ENCODE measurements at places on chromosomes 3 and 15.

GRCh38 chr3:46504789-46505188 is 7.0 kb downstream of the RTP3 start:
- no peak for DNase-seq
- no peaks in the 10 kb centered on the region for H3K36me3 ChIP-seq
- no peaks in the 10 kb centered on the region for H3K27me3 ChIP-seq
- no peak overlapping the region for H3K27ac ChIP-seq
- no peak overlapping the region for H3K4me3 ChIP-seq
- H3K4me1 ChIP-seq: no peaks in the 10 kb centered on the region

DNA sequence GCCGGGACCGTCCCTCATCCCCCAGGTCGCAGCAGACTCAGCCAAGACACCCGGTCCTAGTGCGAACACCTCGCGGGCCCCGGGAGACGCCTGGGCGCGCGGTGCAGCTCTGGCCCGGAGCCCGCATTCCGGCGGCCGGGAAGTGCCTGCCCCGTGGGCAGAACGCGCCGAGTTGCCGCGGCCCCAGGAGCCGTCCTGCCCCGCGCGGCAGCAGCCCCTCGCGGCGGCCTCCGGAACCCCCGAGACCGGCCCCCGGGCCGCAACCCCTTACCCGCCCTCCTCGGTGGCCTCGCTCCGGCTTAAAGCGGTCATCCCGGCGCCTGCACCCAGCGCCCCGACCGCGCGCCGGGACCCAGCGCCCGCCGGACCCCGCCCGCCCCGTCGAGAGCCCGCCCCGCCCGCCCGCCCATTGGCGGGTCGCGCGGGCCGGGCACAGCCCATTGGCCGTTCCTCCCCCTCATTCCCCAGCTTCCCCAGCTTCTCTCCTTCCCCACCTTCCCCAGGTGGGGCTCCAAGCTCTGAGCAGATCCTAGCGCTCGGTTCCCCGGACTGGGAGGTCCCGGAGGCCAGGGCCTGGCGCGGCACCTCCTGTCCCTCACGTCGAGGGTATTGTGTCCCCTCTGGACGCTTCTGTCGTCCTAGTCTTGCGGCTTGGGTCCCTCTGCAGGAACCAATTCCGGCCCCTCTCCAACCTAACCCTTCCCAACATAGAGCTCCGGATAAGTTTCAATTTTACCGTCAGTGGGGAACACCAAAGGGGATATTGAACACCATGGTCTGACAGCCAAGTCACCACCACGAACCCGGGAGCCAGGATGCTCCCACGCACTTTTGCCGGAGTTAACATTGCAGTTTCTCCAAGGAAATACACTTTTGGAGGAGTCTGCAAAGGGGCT is at the start of gene GRAMD2A:
GRAMD2A (minus strand) TSS at position 328 of the 896 bp plus-strand sequence.
- H3K4me1 ChIP-seq: no peaks in the 10 kb centered on the region
- H3K36me3 ChIP-seq: peaks cover 34% of the 10 kb centered on the region
- H3K27ac ChIP-seq: no peak within 1 kb of the TSS
- H3K27me3 ChIP-seq: no peaks in the 10 kb centered on the region

DNA sequence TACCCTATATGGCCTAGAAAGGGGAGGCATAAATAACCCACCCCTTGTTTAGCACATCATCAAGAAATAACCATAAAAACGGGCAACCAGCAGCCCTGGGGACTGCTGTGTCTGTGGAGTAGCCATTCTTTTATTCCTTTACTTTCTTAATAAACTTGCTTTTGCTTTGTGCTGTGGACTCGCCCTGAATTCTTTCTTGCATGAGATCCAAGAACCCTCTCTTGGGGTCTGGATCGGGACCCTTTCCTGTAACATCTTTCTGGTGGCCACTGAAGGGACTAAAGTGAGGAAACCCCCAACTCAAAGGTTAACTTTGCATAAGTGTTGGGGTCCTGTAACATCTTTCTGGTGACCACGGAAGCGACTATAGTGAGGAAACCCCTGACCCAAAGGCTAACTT is 15.7 kb upstream of the HHATL start:
- H3K27me3 ChIP-seq: no peaks in the 10 kb centered on the region
- H3K4me1 ChIP-seq: no peaks in the 10 kb centered on the region
- no peak overlapping the region for H3K4me3 ChIP-seq

DNA sequence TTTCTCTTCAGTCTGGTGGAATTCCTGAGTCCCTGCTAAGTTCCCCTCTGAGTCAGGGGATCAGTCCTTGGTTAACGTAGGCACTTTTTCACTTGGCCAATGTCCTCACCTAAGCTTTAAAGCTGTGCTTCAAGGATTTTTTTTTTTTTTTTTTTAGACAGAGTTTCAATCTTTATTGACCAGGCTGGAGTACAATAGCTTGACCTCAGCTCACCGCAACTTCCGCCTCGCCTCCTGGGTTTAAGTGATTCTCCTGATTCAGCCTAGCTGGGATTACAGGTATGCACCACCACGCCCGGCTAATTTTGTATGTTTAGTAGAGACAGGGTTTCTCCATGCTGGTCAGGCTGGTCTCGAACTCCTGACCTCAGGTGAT is 220.3 kb downstream of the STT3B start:
- no peak overlapping the region for H3K27ac ChIP-seq
- H3K36me3 ChIP-seq: no peaks in the 10 kb centered on the region
- H3K27me3 ChIP-seq: no peaks in the 10 kb centered on the region
- DNase-seq: no peak
- H3K4me3 ChIP-seq: no peak overlapping the region

GRCh38 chr3:11640009-11640673 is 3.6 kb downstream of the VGLL4 start:
- H3K27me3 ChIP-seq: no peaks in the 10 kb centered on the region
- DNase-seq: no peak
- no peak overlapping the region for H3K4me3 ChIP-seq
- H3K36me3 ChIP-seq: no peaks in the 10 kb centered on the region
- H3K4me1 ChIP-seq: peaks cover 11% of the 10 kb centered on the region
- peak overlapping the region; percentile 89 for H3K27ac ChIP-seq

GRCh38 chr3:23113455-23114171 is 89.5 kb upstream of the UBE2E2 start:
- DNase-seq: peak; percentile 72
- no peak overlapping the region for H3K27ac ChIP-seq
- no peaks in the 10 kb centered on the region for H3K4me1 ChIP-seq
- H3K27me3 ChIP-seq: no peaks in the 10 kb centered on the region
- no peaks in the 10 kb centered on the region for H3K36me3 ChIP-seq

GRCh38 chr3:53236112-53236841 is 19.5 kb downstream of the TKT start:
- H3K36me3 ChIP-seq: peaks cover 58% of the 10 kb centered on the region
- H3K27me3 ChIP-seq: no peaks in the 10 kb centered on the region
- H3K27ac ChIP-seq: peak overlapping the region; percentile 87

DNA sequence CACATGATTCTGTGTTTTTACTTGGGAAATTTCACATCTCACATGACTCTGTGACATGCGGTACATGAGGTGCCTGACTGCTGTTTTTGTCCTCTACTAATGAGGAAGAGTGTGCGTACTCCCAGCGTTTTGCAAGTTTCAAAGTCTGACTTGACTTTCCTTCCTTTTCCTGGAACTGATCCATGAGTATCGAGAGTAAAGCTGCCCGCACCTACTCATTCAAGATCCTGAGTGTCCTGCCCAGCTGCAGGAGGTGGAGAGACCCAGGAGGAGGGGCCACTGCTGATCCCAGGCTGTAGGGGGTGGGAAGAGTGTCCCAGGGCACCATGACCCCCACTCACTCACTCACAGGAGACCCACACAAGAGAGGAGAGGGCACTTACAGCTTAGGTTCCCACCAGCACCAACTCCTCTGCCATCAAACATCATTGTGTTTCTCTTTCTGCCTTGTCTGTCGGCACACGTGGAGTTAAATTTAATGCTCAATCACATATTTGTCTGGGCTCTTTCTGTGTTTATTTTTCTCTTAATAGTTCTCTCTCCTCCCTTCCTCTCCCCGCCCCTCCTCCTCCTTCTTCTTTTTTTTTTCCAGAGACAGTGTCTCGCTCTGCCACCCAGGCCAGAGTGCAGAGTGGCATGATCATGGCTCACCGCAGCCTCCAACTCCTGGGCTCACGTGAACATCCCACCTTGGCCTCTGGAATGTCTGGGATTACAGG is 1.4 kb downstream of the CCR5AS start:
- H3K27me3 ChIP-seq: no peaks in the 10 kb centered on the region
- no peak overlapping the region for H3K27ac ChIP-seq
- H3K4me1 ChIP-seq: peaks cover 27% of the 10 kb centered on the region
- no peak overlapping the region for H3K4me3 ChIP-seq
- no peak for DNase-seq
- H3K36me3 ChIP-seq: no peaks in the 10 kb centered on the region

GRCh38 chr15:60137711-60138396 is 133.7 kb downstream of the FOXB1 start:
- H3K27ac ChIP-seq: no peak overlapping the region
- H3K4me1 ChIP-seq: no peaks in the 10 kb centered on the region
- no peak overlapping the region for H3K4me3 ChIP-seq
- peak; percentile 82 for DNase-seq
- no peaks in the 10 kb centered on the region for H3K36me3 ChIP-seq
- H3K27me3 ChIP-seq: peaks cover 3% of the 10 kb centered on the region

DNA sequence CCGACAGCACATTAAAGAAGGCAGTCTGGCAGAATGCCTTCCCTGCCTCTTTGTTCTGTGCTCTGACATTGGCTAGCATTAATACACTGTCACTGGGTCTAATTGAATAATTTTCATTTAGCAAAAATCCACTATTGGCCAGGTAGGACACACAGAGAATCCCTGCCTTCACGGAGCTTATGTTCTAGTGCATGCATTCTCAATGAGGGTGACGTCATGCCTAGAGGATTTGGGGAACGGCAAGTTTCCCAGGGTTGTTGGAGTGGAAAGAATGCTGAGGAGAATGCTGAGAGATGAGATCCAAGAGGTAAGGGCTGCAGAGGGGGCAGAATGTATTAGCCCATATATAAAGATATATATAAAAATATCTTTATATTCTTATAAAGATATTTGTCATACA is 284.7 kb downstream of the ERC2 start:
- H3K36me3 ChIP-seq: no peaks in the 10 kb centered on the region
- H3K27ac ChIP-seq: no peak overlapping the region
- no peaks in the 10 kb centered on the region for H3K27me3 ChIP-seq
- no peak overlapping the region for H3K4me3 ChIP-seq
- no peak for DNase-seq

DNA sequence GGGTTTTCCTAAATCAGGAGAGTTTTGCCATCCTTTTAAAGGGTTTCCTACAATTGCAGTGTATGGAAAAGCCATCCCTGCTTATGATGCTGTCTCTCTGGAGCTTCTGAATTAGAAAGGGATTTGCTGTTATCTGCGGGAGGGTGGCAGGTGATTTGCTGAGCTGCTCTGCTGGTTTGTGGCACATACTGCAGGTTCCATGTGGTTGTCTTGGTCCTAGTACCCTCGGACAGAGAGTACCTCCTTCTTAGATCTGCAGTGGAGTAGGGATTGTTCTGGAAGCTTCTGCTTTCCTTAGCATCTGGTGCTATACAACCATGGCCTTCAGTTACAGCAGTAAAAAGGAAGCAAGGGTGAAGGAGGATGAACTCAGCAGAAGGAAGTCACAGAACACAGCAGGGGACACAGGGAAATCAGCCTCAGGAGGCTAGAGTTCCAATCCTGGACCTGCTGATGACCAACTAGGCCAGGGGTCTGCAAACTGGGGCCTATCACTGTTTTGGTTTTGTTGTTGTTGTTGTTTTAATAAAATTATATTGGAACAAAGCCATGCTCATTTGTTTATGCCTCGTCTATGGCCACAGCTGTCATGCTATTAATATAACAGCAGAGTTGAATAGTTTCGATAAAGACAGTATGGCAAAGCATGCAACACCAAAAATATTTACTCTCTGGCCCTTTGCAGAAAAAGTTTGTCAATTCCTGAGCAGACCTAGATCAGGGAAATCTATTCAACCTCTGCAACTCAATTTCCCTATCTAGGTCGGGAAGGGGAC is 39.5 kb downstream of the STARD5 start:
- H3K4me3 ChIP-seq: no peak overlapping the region
- H3K36me3 ChIP-seq: no peaks in the 10 kb centered on the region
- DNase-seq: no peak

GRCh38 chr15:81043935-81044575 is 43.3 kb downstream of the TLNRD1 start:
- H3K36me3 ChIP-seq: no peaks in the 10 kb centered on the region
- no peaks in the 10 kb centered on the region for H3K27me3 ChIP-seq
- no peak for DNase-seq
- no peak overlapping the region for H3K4me3 ChIP-seq

DNA sequence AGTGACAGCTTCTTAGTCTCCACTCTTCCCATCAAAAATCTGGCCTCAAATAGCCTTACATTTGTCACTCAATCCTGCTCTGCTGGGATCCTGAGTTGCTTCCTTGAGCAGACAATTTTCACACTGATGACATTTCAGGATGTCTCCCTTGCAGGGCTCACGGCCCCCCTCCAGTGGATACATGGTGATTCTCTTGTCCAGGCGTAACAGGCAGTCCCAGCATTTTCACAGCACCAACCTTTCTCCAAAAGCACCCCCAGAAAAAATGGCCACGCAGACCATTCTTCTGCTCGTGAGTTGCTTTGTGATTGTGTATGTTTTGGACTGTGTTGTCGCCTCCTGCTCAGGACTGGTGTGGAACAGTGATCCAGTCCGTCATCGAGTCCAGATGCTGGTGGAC is 47.4 kb upstream of the WNT7A start:
- H3K4me3 ChIP-seq: no peak overlapping the region
- H3K27ac ChIP-seq: no peak overlapping the region
- no peaks in the 10 kb centered on the region for H3K27me3 ChIP-seq
- no peaks in the 10 kb centered on the region for H3K4me1 ChIP-seq
- no peak for DNase-seq

DNA sequence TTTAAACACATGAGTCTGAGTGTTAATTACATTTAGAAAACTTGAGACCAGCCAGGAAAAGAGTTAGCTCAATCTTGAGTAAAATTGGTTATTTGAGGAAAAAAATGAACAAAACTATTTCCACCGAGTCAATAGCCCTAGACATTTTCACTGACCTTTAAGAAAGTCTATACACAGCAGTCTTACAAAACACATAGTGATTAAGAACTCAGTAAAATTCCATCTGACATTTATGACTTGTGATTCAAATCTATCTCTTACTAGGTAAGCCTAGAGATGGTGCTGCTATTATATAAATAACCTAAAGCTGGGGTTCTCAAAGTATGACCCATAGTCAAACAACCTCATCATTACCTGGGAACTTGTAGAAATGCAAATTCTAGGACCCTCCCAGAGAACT is 109.1 kb upstream of the COL8A1 start:
- no peaks in the 10 kb centered on the region for H3K4me1 ChIP-seq
- no peak overlapping the region for H3K4me3 ChIP-seq

GRCh38 chr3:32961189-32961715 is 9.8 kb downstream of the CCR4 start:
- H3K27me3 ChIP-seq: no peaks in the 10 kb centered on the region
- no peak for DNase-seq
- no peaks in the 10 kb centered on the region for H3K4me1 ChIP-seq
- H3K36me3 ChIP-seq: no peaks in the 10 kb centered on the region
- no peak overlapping the region for H3K27ac ChIP-seq

DNA sequence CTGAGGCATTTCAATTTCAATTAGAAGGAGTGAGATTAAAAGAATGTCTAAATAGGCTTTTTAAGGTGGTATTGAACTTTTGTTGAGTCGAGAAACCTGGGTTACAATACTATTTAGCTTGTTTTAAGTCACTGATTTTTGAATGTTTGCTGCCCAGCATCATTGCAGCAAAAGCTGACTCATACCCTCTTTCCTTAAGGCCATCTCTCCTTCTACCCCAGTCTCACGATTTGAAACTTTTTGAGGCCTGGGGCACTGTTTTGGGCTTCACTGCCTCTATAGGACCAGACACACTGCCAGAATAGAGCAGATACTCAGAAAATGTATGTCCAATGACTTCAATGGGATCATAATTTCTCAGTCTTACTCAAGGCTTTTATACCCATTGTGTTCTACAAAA is 319.6 kb upstream of the TGFBR2 start:
- no peak overlapping the region for H3K4me3 ChIP-seq
- DNase-seq: peak; percentile 63
- no peak overlapping the region for H3K27ac ChIP-seq
- H3K36me3 ChIP-seq: no peaks in the 10 kb centered on the region
- H3K4me1 ChIP-seq: peaks cover 4% of the 10 kb centered on the region

All from fibroblast of lung (primary cell).